Activated CD8-positive, alpha-beta T cell treated with anti-CD3 and anti-CD28 coated beads for 36 hours (primary cell): ENCODE measurements at places on chromosomes 2 and 18. TPM values are rescaled to one million over a fixed set of nuclear protein-coding genes. Genes with fewer than 3 reads are reported as not detected.

- peak; percentile 27 for DNase-seq
These were observed at the start of gene ACOXL for GRCh38 chr2:110732422-110733413. ACOXL (plus strand) TSS chr2:110732573; CDS start chr2:110768390, 35,817 bp downstream.

- no peak for DNase-seq
These were observed 250.9 kb downstream of the IRS1 start for GRCh38 chr2:226548732-226549131.

DNA sequence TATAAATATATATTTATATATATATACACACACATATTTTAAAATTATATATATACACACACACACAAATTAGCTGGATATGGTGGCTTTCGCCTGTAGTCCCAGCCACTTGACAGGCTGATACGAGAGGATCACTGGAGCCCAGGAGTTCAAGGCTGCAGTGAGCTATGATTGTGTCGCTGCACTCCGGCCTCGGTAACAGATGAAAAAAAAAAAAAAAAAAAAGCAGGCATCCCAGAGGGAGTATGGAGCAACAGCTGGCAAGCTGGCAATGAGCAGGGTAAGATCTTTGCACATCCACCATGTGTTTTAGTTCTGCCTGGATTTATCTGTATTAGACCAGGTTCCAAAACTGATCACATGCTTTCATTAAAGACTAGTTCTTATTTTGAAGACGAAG is 170.1 kb downstream of the MAP2 start:
- no peak for DNase-seq

DNA sequence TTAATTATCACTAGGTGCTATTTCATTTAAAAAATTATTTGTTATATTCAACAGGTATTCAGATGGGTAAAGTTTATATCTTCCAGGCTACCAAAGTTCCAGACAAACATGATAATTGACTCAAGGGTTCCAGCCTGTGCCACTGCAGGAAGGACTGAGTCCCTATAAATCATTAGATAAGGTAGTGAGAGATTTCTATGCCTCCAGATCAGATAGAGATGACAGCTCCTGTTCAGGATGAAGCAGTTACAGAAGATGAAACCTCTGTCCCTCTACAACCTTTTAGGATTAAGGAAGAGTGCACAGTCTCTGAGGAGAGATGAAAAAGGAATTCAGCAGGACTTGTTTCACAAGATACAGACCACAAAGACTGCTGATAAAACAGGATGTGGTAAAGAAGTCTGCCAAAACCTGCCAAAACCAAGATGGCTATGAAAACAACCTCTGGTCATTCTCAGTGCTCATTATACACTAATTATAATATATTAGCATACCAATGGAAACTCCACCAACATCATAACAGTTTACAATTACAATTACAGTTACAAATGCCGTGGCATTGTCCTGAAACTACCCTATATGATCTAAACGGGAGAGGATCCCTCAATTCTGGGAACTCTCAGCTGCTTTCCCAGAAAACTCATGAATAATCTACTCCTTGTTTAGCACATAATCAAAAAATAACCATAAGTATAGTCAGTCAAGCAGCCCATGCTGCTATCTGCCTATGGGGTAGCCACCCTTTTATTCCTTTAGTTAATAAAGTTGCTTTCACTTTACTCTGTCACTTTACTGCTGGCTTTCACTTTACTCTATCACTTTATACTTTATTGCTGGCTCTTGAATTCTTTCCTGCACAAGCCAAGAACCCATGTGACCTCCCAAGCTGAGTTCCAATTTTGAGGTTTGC is 288.5 kb downstream of the PDE11A start:
- peak; percentile 14 for DNase-seq

DNA sequence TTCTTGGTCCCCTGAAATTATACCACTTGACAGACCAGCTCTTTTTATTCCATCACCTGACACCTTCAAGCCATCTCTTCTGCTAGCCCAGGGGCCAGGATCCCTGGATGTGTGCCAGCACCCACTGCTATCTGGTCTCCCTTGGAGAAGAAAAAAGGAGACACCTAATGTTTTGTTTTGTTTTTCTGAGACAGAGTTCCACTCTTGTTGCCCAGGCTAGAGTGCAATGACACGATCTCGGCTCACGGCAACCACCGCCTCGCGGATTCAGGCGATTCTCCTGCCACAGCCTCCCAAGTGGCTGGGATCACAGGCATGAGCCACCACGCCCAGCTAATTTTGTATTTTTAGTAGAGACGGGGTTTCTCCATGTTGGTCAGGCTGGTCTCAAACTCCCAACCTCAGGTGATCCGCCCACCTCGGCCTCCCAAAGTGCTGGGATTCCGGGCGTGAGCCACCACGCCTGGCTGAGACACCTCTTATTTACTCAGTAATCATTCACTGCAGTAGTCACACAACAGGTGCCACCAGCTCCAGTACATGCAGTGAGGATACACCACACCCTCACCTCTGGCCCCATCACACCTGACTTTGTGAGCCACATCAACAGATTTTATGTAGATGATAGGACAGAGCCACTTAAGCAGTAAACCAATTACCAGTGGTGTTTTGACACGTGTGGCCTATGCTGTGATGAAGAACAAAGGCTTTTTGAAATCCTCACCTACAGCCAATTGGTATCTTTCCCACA is 42.8 kb upstream of the PCBP1 start:
- DNase-seq, result no peak

GRCh38 chr2:66498289-66498975 is 63.5 kb downstream of the MEIS1 start:
- no peak for DNase-seq

- no peak for DNase-seq
These were observed 65.8 kb downstream of the NDUFA10 start for GRCh38 chr2:239959059-239959971.

The CRYBA2 gene
- not detected for total RNA-seq

The TBC1D8 gene
- 3.3 TPM for total RNA-seq

DNA sequence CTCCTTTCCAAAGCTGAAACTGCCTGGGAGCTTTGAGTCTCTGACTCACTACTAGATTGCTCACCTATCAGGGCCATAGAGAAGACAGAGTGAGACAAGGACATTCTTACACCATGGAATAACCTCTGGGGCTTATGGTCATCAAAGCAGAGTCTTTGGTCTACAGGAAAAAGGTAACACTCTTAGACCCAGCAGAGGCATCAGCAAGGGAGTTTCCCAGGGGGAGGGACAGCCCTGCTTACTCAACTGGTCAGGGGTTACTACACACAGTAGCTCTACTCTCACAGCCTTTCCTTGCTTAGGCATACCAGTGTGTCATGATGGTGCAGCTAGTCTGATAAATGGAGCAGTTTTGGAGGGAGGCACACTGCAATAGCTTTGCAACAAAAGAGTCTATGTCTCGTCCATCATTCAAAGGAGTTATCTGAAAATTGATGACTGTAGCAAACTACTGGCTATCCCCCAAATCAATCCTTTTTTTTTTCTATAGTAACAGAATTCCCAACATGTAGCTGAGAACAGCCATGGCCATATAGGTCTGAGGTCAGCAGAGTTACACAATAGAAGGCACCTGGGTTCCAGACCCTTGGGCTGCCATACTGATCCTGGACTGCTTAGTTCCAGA is 22.4 kb upstream of the CD28 start:
- DNase-seq, result peak; percentile 73

GRCh38 chr2:38744399-38744780 is 6.8 kb downstream of the SRSF7 start:
- DNase-seq, result no peak

GRCh38 chr18:70553245-70553935 is 264.5 kb downstream of the SOCS6 start:
- DNase-seq, result no peak

- no peak for DNase-seq
These were observed 335.8 kb downstream of the RAD51AP2 start for GRCh38 chr2:17182399-17182798.

The SRD5A2 gene
- not detected for total RNA-seq

- DNase-seq, result no peak
These were observed 69.1 kb upstream of the AFF3 start for GRCh38 chr2:100211521-100211920.

DNA sequence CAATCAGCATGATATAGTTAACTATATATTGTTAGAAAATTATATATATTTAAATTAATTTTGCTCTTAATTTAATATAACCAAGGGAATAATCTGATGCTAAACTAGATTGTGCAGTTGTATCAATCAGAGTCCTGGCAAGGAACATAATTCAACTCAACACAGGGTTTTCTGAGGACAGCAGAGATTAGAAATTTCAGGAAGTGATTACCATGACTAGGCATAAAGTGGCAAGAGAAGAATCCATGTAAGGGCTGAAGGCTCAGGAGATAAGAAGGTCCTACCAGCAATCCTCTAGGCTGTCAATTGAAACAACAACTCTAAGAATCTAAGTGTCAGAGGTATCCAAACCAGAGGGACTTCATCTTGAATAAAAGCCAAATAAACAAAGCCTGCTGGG is 807.8 kb downstream of the DSC3 start:
- DNase-seq, result no peak

- DNase-seq, result no peak
These were observed 9.6 kb downstream of the STPG4 start for GRCh38 chr2:47145466-47145865.

The EPHA4 gene
- 1.8 TPM for total RNA-seq

- DNase-seq, result no peak
These were observed 57.0 kb downstream of the ZNF519 start for GRCh38 chr18:14075196-14075595.

DNA sequence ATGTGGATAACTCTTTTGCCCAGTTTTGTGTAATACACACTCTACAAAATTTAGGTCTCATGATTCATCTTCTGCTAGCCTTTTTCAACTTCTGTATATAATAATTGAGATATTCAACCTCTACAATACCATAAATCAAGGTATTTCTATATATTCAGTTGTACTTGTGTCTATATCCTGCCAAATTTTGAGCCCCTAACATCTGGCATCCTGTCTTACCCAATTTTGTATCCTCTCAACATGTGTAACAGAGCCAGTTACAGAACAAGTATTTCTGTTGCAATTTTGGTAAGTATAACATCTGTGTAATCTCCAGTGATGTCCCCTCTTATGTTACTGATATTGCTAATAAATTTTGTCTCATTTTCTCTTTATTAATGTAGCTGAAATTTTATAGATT is 145.8 kb downstream of the TRIB2 start:
- DNase-seq, result no peak

The PSTPIP2 gene
- 17.8 TPM for total RNA-seq

The LDAH gene
- total RNA-seq, result 26.2 TPM
